Naive thymus-derived CD4-positive, alpha-beta T cell (primary cell): ENCODE measurements at places on chromosomes 1 and 21. TPM values are rescaled to one million over a fixed set of nuclear protein-coding genes. Genes with fewer than 3 reads are reported as not detected.

The PHGDH gene
- total RNA-seq = 9.0 TPM

The C1QB gene
- 1.3 TPM for total RNA-seq

DNA sequence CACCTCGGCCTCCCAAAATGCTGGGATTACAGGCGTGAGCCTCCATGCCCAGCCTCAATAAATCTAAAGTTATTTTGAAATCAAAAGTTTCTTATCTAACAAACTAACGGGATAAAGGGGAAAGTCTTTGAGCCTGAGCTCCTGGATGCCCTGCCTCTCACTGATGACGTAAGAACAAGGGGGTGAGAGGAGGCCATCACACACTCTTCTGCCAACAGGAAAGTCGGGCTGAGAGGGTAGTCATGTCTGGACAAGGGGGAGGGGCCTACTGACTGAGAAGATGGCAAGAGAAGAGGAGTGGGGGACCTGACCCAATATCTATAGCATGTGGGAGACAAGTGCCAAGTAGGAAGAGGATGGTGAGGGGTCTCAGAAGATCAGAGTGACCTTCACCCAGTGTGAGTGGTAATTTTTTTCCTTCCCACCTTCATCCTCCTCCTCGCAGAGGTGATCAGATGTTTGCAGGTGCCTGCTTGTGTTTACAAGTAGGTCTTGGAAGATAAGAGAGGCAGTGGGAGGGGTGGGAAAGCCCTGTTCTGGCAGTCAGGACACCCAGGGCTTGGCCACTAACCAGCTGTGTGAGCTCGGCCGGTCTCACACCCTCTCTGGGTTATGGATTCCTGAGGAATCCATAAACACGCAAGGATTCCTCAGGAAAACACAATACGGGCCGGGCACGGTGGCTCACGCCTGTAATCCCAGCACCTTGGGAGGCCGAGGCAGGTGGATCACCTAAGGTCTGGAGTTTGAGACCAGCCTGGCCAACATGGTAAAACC, 9.6 kb downstream of the UQCRHL start:
- no peaks in the 10 kb centered on the region for H3K36me3 ChIP-seq
- no peaks in the 10 kb centered on the region for H3K4me1 ChIP-seq
- no peaks in the 10 kb centered on the region for H3K27me3 ChIP-seq
- no peak overlapping the region for H3K4me3 ChIP-seq
- no peak for DNase-seq

The CHAF1B gene
- 4.0 TPM for total RNA-seq

The SLC6A17 gene
- not detected for total RNA-seq
